Right lung (tissue), 10 donors: ENCODE measurements at places on chromosomes 7 and 10.

DNA sequence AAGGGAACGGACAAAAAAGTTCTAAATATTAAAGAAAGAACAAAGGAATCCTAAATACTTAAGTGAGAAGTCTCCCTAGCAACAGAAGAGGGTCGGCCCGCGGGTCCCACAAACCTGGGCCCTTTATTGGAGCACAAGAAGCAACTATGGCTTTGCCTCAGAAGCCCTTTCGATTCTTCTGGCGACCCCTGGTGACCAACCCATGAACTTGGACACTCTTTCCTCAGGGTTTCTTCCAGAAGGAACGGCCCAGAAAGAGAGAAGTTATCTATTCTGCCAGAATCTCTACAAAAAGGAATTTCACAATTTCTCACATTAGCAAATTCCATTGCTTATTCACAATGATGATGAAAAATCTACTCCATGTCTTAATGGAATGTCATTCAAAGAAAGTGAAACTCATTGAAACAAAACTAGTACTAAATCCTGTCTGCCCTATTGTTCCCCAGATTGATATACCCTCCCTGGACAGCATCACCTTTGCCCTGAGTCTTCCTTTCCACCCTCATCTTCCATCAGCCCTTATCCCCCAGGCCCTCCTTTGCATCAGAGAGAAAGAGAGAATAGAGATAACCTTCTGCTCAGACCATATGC is 43.7 kb downstream of the CPVL start:
- DNase-seq = peak; percentile 80

DNA sequence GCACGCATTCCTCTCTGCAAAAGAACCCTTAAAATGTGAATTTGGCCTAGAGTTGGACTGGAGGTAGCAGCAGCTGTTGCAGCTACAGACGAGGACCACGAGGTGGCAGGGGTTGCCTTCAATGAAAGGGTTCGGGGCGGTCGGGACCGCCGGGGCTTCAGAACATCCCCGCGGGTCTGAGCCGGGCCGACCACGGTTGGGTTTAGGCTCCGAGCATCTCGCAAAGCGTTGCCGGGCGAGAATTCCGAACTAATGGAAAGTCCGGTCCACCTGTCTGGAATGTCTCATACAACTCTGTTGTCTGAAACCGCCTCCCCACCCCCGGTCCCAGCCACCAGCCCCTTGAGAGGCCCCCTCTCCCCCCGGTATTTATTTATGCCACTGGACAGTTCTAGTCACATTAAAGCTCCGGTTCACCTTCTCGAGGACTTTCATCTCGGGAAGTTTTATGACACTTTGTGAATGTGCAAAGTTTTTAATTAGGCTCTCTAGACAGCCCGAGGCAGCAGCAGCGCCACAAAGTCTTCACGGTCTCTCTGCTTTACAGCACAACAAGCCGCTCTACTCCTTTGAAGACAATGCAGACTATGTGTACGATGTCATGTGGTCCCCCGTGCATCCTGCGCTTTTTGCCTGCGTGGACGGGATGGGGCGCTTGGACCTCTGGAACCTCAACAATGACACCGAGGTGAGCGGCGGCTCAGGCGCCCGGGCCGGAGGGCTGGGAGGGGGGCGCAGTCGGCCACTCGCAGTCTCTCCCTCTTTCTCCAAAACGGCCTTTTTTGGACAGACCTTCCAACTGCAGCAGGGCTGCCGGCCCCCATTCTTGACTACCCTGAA is 246.2 kb downstream of the SLC25A13 start:
- DNase-seq = peak; percentile 78

- no peak for DNase-seq
Measured at GRCh38 chr10:31069411-31069810, 37.7 kb upstream of the ZNF438 start.

DNA sequence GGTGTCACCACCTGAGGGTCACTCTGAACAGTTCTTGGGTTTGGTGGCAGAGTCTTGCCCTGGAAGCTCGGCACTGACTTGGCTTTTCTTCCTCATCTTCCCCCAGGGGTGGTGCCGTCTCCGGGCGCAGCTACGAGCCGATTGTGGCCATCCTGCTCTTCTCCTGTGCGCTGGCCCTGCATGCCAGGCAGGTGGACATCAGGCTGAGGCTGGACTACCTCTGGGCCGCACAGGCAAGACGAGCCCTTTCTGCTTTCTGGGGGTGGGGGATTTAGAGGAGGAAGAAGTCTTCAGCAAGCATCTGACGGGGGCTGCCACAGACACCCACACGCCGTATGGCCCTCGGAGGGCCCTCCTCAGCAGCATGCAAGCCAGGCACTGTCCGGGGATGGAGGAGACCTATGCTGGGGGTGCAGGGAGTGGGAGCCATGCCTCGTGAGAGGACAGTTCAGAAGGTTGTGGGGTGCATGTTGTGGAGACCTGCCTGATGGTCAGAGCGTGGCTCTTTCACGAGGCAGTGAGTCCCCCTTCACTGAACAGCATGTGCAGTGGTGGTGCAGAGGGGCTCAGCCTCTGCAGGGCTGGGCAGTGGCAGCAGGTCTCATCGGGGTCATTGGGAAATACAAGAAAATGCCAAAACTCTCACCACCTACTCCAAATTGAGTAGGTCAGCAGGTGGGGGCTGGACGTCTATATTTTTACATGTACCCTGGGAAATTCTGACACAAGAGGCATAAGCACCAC is 112.4 kb downstream of the ADCY1 start:
- no peak for DNase-seq

DNA sequence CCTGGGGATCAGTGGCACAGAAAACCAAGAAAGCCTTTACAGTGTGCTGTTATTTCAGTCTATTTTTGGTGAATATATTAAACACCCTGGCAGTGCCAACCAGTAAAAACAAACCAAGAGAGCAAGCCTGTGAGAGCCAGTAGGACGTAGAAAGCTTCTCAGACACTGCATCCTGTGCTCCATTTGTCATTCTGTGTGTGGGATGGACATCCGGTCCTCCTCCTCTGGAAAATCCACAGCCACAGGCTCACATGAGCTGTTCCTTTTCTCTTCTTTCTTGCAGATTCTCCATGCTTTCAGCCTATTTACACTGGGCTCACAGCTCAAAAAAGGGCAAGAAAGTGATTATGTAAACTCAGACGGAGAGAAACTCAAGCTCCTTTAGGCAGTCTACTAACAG is 119.7 kb upstream of the YAE1 start:
- no peak for DNase-seq

DNA sequence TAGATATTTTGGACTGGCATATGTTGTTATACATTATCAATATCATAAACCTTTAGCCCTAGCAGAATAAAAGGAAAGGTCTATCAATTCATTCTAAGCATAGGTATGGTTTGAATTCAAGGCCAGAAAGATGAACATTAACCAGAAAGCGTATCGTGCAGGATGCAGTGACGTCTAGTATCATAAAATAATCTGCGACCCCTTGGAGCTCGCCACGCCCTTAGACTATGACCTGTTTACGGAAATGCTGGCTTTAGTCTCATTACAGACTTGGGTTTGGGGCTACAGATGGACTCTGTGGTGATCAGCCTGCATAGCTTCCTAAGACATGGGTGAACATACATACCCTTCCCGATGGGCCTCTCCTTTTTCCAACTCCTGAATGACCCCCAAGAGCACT is 21.5 kb downstream of the INSYN2A start:
- no peak for DNase-seq

- no peak for DNase-seq
Measured at GRCh38 chr7:2452074-2452507, 24.1 kb downstream of the GRIFIN start.

GRCh38 chr7:36082216-36082615 is 70.8 kb upstream of the EEPD1 start:
- no peak for DNase-seq

- no peak for DNase-seq
Measured at GRCh38 chr10:24721229-24722106, 2.2 kb downstream of the ARHGAP21 start.

DNA sequence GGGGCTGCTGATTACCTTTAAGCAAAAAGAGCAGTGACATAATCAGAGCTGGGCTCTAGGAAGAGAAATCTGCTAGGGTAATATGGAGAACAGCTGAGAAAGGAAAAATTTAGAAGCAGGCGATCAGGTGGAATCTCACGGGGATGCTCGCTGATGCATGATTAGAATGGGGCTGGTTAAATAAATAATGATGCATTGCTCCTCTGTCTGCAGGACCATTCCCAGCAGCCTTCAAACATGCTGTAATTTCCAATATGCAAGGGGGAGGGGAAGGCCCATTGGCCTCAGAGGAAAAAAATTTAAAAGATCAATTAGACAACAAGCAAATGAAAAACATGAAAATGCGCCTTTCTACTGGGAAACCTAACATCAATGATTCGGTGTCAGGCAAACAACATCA is 65.6 kb upstream of the C10orf90 start:
- no peak for DNase-seq

DNA sequence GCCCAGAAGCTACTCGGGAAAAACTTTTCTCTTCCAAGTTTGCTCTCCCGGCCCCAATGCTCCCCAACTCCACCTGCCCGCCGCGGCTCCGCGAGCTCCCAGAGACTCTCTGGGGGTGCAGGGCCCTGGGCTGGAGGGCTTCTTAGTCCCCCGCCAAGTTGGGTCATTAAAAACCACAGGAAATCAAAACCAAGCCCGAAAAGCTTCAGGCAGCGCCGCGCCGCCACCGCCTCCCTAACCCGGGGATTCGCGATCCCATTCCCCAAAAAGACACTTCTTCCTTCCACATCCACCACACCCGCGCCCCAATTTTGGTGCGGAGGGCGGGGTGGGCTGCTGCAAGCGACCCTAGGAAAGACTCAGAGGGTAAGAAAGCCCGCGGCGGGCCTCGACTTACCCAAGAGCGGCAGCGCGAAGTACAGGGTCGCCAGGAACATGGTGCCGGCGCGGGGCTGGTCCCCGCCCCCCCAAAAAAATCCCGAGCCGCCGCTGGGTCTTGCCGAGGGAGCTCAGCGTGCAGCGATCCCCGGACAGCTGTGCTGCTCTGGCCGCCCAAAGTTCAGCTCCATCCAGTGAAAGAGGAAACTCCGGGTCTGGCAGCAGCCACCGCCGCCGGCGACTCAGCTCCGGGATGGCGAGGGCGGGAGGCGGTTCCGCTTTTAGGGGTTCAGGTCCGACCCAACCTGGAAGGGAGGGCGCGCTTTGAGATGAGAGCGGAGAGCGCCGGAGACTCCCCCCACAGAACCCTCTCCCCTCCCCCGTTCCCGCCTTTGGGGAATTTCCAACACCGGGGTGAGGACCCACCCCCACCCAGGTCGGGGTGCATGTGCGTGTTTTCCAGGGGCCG is 1.2 kb downstream of the GFRA1 start:
- peak; percentile 27 for DNase-seq

- no peak for DNase-seq
Measured at GRCh38 chr7:148905093-148905666, 21.1 kb upstream of the EZH2 start.

DNA sequence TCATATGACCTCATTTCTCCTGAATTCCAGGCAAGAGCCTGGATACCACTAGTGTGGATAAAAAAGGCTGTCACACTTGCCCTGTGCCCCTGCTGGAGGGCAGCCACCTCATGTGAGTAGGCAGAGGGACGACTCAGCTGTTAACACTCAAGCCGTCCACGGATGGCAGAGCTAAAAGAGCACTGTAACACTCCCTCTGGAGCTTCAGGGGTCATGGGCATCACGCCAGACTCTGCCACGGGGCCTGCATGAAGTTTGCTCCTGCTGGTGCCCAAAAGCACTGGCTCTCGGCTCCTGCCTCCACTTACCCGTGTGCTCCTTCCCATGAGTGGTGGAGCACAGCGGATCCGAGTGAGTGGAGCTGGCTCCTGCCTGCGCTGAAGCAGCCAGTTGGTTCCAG is 919.8 kb upstream of the C7orf33 start:
- no peak for DNase-seq

DNA sequence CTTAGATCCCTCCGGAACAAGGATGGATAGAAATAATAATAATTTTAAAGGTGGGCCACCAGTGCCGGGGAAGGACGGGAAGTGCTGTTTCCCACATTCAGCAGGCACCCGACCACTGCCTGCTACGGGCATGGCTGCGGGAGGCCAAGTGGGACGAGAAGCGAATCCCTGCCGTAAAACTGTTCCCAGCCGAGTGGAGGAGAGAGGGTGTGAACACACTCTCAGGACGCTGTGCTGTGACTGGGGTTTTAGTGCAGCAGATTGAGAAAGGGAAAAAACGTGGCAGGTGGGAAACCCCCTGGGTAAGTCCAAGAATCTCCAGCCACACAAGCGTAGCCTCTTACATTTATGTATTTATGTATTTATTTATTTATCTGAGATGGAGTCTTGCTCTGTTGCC is 158.8 kb downstream of the DNAJB6 start:
- no peak for DNase-seq

DNA sequence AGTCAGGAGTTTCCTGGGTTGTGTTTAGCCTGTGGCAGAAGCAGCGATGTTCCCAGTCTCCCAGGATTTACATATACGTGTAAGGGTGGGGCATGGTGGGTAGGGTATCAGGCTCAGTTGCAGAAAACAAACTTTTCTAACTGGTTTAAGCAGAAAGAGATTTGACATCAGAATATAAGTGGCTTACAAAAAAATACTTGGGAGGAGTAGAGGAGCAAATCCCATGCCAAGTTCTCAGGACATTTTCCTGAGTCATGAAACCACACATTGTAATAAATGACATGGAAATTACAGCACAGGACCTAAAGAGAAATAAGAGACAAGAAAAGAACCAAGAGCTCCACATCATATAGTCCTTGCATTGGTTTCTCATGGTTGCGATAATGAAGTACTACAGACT is 26.2 kb upstream of the FRMD4A start:
- no peak for DNase-seq

DNA sequence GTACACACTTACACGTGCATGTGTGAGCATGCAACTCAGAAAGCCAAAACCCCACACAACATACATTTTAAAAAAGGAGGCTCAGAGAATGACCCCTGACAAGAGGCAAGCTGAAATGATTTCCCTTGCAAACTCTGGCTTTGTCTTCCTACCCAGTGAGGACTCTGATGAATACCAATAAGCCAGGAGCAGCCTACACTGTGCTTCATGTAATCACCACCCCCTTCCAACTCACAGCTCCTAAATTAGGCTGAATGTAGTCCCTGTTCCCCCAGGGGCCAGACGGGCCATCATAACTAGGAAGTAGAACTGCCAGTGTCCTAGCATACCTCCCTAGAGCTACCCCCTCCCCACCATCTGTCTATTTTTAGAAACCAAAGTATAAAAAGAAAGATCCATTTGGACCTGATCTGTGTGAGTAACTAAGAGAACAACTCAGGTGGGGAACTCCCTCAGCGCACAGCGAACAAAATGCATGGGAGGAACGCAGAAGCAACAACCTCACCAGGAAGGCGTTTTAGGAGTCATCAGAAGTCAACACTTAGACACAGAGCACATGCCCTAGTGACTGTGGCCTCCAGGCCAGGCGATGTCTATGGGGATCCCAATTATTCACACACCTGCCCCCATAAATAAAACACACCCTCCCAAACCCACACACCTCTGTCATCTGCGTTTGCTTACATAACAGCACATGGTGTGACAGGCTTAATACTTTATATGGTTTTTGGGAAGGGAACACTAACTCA is 1.9 kb downstream of the DGKI start:
- no peak for DNase-seq
